ENCODE measurements at places on chromosomes 4 and X.

DNA sequence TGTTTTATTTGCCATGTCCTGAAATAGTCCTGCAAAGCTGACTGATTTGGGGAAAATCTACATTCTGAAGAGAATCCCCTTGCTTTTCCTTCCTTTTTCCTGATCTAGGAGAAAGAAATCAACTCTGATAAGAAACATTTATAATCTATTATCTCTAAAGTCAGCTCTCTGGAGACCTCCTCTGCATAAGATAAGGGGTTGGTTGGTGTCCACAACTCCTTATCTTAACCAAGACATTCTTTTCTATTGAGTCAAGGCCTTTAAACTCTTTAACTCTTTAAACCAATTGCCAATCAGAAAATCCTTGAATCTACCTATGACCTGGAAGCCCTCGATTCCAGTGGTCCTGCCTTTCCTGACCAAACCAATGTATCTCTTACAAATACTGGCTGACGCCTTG, 373.6 kb upstream of the RASGEF1B start:
- no peak for DNase-seq

DNA sequence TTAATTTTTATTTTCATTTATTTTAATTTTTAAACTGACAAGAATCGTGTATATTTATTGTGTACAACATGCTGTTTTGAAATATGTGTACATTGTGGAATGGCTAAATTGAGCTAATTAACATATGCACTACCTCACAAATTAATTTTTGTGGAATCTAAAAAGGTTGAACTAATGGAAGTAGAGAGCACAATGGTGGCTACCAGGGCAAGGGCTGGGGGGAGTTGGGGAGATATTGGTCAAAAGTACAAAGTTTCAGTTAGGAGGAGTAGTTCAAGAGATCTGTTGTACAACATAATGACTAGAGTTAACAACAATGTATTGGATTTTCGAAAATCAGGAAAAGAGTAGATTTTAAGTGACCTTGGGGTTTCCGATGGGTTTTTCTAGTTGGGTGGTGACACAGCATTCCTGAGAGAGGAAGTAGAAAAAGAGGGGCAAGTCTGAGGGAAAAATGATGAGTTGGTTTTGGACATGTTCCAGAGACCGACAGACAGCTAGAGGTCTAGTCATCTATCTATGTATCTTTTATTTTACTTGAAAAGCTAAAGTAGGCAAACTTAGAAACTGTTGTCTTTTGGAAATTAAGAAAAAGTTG, 23.2 kb downstream of the APOO start:
- DNase-seq = no peak

GRCh38 chr4:38455092-38455862, 208.7 kb upstream of the KLF3 start:
- no peak for DNase-seq

GRCh38 chr4:156734965-156735895, 236.4 kb downstream of the PDGFC start:
- no peak for DNase-seq

GRCh38 chrX:123728016-123728415, 4.8 kb downstream of the THOC2 start:
- no peak for DNase-seq

DNA sequence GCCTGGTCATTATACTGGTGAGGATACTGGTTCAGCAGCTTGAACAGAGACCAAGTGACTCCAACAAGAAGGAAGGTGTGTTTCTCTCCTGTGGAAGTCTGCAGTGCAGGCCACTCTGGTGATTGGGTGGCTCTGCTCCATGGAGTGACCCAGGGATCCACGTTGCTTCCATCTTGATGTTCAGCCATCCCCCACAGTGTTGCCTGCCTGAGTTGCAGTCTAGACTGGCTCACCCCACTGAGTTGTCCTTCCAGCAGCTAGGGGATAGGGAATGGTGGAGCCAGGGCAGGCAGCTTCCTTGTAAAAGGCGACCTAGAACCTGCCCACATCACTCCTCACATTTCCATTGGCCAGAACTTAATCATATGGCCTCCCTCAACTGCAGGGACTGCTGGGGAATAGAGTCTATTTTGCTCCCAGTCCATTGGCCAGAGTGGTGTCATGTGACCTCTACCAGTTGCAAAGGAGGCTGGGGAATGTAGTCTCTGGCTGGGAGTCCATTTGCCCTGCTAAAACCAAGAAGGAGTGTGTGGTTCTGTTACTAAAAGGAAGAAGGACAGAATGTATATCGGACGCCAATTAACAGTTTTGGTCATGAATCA, 8.0 kb downstream of the MAN2B2 start:
- no peak for DNase-seq

DNA sequence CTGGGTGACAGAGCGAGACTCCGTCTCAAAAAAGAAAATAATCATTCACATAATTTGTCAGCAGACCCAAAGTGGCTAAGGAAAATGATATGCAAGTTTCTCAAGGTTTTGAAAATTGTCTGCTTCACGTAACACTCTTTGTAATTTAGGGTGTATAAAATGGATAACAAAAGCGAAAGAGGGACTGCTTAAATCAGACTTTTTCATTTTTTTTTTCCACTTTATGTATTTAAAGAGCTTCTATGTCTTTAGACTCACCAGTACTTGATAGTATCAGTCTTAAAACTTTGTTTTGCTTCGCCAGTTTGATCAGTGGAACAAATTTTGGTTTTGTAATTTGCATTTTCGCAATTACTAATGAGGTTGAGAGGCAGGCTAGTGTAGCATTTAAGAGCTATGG, 34.6 kb downstream of the USP9X start:
- no peak for DNase-seq

DNA sequence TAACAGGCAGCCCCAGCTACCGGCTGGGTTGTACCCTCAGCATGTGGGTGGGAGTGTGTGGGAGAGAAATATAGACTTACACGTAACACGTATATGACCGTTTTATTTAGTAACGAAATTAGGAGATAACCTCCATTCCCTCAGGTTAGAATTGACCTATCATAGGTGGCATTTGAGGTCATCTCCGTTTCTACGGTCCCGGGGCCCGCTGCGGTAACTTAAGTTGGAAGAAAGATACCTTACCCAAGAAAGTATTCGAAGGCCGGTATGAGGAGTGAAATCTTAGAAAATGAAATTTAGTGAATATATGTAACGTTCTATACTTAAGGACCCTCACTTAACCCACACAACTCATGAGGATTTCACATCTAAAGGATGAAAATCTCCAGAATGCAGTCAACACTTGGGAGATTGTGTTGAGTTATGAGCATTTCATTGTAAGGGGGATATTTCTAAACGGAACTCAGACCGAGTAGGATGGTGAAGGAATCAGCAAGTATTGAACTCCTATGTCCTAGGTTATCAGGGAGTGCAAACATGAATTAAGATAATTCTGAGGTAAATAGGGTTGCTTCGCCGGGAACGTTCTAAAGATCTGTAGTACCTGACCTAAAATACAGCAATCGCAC, 891 bp downstream of the CISD2 start:
- no peak for DNase-seq

DNA sequence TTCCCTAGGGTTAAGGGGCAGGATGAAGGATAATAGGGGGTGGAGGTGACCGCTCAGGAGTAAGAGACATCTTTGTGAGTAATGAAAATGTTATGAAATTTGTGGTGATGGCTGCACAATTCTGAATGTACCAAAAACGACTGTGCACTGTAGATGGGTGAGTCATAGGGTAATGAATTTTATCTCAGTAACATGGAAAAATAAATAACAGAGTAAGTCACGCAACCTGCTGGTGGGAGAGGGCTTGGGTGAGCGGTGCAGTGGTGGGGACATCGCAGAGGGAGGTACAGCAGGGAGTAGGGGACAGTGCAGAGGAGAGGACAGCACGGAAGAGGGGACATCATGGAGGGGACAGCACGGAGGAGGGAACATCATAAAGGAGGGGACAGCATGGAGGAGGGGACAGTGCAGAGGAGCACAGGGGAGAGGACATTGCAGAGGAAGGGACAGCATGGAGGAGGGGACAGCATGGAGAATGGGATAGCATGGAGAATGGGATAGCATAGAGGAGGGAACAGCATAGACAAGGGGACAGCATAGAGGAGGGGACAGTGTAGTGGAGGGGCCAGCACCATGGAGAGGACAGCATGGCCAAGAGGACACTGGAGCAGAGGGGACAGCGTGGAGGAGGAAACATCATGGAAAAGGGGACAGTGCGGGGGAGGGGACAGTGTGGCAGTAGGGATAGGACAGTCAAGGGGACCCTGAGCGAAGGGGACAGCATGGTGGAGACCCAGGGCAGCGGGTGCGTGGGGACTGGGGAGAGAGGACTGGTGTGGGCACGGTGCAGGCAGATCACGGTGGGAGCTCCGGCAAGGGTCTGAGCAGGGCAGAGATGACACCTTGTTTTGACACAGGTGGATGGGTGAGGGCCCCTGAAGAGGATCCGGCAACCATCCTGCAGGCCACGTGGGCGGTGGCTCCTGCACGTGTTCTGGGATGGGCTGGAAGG, 68.5 kb upstream of the MXD4 start:
- peak; percentile 78 for DNase-seq

Measured in SIG-M5 (cell line).